Hematopoietic multipotent progenitor cell treated with erythropoietin and hydrocortisone succinate and interleukin-3 and kit ligand, for 4 days (in vitro differentiated cells): ENCODE measurements at places on chromosomes 2 and 18.

GRCh38 chr2:201985728-201986462 is 47.8 kb upstream of the FZD7 start:
- no peak for DNase-seq

GRCh38 chr18:75088622-75089211 is 120.2 kb downstream of the PTGR3 start:
- DNase-seq, result no peak

DNA sequence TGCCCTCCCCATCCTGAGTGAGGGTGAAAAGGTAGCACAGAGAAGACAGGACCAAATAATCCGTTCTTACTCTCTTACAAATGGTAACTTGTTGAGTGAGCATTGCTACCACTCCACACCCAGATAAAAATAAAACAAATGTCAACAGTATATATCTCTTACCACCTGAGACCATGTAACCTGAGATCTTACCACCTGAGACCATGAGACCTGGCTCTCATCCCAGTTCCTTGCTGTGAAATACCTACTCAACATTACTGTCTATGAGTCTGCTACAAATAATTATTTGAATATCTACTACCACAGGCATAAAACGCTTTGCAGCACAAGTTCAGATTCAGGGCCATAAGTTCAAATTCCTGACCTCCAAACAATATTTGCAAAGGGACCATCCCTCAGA is 234.7 kb downstream of the C1D start:
- no peak for DNase-seq

DNA sequence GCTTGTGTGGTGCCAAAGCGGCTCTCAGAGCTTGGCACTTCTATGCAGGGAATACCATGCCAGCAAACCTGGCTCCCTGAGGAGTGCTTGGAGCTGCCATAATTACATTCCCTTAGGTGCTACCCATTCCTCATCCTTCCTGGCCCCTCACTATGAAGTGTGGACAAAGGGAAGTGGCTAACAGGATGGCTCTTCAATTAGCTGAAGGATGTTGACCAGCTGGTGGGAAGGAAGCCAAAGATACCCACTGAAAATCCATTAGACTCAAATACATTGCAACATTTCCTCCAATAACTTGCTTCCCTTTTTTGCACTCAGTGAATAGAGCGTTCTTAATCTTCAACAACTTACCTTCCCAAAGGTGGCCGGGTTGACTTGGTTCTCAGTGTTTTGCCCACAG is 8.5 kb downstream of the RFX8 start:
- peak; percentile 72 for DNase-seq

- peak; percentile 62 for DNase-seq
These were observed 35.2 kb upstream of the NAPG start for GRCh38 chr18:10490401-10491165.

GRCh38 chr2:231411831-231412617 is 16.5 kb downstream of the B3GNT7 start:
- peak; percentile 91 for DNase-seq

GRCh38 chr2:100799686-100800085 is 20.3 kb upstream of the NPAS2 start:
- DNase-seq, result no peak

- DNase-seq, result peak; percentile 89
These were observed 35.4 kb downstream of the PTPN18 start for GRCh38 chr2:130391058-130391871.

- DNase-seq, result no peak
These were observed 115.0 kb downstream of the ZBTB7C start for GRCh38 chr18:48293954-48294898.

GRCh38 chr2:120678251-120678650 is 57.4 kb upstream of the GLI2 start:
- no peak for DNase-seq

DNA sequence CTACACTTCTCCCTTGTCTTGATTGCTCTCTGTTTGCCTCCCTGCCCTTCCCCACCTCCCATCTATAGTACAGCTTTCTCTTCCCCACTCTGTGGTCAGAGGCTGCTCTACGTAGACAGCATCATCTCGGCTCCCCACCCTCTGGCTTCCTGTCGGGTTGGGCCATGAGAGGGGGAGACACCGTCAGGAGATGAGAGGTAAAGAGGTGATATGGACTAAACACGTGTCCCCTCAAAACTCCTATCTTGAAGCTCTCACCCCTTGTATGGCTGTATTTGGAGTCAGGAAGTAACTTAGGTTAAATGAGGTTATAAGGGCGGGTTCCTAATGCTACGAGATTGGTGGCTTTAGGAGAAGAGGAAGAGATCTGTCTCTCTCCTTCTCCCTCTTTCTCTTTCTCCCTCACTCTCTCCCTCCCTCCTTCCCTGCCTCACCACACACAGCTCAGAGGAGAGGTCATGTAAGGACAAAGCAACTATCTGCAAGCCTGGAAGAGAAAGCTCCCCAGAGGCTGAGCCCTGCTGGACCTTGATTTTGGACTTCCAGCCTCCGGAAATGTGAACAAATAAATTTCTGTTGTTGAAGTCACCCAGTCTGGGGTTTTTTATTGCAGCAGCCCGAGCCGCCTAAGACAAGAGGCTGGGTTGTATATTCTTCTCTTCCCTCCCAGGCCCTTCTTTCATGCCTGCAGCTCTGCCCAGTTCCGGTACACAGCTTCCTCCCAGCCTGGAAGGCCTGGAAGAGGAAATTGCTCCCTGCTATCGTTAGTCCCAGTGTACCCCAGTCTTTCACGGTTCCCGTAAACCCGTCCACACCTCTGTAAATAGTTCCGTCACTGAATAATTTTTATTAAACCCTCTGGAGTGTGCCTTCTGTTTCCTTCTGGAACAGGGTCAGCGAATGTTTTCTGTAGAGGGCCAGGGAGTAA is 138.0 kb downstream of the AKAIN1 start:
- DNase-seq, result peak; percentile 58

DNA sequence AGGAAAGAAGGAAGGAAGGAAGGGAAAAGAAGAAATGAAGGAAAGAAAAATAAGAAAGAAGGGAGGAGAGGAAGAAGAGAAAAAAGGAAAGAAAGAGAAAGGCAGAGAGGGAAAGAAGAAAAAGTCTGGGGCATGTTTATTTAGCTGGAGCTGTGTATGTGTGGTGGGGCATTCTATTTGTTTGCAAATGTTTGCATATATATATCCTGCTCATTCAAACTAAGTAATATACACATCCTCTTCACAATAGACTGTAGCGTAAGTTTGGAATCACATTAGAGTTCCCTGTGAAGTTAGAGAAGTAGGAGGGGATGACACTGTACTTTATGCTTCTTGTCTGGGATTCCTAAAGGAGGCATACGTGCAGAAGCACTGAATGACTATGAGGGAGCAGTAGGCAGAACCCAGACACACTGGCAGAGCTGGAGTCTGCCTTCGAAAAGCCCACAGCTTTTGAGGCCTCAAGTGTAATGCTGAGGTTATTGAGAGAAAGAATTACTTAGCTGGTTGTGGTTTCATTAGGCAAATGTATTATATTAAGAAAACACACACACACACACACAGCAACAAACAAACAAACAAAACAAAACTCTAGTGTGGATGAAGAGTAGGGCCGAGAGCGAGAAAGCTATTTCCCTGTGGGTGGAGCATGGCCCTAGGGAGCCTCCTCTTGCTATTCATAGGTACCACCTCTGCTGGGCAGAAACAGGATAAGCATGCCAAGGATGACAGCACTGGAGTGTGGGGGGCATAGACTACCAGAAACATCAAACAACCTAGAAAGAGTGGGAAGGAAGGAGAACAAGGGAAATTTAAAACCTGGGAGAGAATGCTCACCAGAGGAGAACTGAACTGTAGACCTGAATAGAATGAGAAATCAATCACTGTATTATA is 905.1 kb upstream of the NXPH2 start:
- no peak for DNase-seq

- no peak for DNase-seq
These were observed 24.7 kb downstream of the SNRPD1 start for GRCh38 chr18:21636769-21637168.

DNA sequence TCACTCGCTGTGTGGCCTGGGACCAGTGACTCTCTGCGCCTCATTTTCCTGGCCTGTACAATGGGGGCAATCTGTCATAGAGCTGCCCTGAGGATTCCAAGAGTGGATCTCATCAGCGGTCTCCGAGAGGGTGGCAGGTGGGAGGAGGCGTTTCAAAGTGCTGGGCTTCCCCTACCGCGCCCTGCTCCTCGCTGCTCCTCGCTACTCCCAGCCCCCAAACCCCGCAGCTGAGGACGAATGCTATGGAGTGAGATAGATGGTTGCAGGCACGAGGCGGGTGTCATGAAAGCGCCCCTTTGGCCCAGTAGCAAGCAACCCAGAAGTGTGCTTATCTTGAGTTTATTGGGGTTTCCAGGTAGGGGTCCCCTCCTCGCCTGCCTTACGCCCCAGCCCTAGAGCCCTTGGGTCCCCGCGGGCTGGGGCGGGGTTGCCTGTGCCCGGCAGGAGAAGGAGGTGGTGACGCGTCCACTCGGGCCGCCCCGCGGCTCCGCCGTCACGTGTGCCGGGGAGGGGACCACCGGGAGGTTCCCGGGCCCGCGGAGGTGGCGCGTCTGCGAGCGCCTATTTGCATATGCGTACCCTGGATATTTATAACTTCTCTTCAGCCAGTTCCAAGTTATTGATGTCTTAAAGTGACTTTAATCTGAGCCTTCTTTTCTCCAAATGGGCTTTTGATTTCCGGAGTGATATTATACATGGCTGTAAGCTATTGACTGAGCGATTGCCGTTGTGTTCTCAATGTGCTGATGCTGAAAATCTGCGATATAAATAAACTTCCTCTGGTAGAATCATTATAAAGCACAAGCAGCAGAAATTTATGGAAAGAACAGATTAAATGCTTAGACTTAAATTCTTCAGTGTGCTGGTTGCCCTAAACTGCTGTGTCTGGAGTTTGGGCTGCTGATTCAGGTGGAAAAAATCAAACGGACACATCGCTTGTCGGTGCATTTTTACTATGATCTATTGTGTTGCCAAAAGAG is 263.7 kb downstream of the ATAD2B start:
- no peak for DNase-seq

DNA sequence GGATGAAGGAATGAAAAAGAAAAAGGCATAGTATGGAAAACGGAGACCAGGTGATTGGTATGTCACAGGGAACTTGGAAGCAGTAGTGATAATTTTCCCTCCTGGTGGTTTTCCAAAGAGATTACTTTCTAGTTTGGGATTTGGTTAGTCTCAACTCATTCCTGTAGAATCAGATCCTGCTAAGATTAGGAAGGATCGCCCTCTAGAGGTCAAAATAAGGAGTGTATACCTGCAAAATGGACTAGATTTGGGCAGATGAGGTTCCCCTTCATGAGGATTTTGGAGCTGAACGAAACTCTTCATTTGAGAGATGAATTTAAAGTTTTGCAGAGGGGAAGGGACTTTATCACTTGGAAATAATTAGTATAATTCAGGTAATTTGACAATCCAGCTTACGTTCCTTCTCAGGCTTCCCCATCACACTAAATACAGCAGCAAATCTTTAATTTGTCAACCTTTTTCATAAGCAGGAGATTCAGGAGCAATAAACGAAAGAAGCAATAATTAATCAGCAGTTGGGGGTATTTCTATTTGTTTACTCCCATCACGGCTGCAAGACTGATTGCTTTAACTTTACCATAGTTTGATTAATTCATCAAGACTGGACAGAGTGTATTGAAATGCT is 65.2 kb downstream of the CCDC195 start:
- DNase-seq, result peak; percentile 75

GRCh38 chr2:143835481-143835880 is 684.4 kb downstream of the ZEB2 start:
- no peak for DNase-seq
